Activated CD4-positive, alpha-beta T cell treated with anti-CD3 and anti-CD28 coated beads, Interleukin-2, amount 50 U/mL, for 24 hours (primary cell): ENCODE measurements at places on chromosomes 11 and 22.

DNA sequence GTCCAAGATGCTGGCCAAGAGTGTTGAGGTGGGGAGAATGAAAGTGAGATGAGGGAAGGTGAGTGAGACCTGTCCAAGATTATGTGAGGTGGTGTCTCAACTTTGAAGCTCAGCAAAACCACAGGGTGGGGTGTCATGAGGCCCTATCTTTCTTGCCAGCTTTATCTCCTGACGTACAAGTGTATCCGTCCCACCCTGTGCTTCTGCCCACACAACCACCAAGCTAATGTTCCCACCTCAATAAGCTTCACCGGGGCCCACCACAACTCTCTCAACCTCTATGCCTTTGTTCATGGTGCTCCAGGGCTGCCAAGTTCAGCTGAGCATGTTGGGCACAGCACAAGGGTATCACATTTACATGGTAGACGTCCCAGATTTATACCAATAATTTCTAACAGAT, 7.1 kb upstream of the TPST2 start:
- no peak for DNase-seq

DNA sequence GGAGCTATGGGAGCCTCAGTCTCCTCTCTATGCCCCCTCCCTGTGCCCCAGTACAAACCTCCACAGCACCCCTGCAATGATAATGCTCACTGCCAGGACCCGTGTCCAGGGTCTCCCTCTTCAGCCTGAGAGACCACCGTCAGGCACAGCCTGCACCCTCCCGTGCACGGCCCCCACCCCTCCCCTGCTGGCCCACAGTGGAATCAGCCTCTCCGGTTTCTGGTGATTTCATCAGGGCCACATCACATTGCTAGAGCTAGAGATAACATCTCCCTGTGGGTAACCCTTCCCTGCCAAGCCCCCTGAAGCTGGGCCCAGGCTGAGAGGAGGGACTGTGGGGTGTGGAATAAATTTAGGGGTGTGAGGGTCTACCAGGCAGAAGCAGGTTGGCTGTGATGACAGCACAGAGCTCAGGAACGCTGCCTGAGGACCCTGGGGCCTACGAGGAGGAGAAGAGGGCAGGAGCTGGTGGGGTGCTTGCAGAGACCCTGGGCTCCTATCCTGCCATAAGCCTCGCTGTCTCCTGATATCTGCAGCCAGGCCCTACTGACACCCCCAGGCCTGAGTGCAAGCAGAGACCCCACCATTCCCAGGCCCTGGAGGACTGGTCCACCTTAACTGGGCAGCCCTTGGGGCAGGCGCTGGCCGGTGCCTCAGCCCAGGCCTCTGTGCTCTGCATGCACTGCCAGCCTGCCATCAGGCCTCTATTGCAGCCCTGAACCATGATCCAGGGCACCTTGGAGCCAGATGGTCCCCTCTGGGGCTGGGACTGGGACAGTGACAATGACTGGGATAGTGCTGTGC, at the start of gene KLHDC7B:
Gene KLHDC7B (plus strand): TSS at position 378 of the 804 bp plus-strand sequence. CDS start 345 bp downstream, at position 723.
- no peak for DNase-seq

- no peak for DNase-seq
These were observed 51.6 kb upstream of the APOA1 start for GRCh38 chr11:116888884-116889549.

- no peak for DNase-seq
These were observed 79.5 kb upstream of the HMGXB4 start for GRCh38 chr22:35177811-35178210.

DNA sequence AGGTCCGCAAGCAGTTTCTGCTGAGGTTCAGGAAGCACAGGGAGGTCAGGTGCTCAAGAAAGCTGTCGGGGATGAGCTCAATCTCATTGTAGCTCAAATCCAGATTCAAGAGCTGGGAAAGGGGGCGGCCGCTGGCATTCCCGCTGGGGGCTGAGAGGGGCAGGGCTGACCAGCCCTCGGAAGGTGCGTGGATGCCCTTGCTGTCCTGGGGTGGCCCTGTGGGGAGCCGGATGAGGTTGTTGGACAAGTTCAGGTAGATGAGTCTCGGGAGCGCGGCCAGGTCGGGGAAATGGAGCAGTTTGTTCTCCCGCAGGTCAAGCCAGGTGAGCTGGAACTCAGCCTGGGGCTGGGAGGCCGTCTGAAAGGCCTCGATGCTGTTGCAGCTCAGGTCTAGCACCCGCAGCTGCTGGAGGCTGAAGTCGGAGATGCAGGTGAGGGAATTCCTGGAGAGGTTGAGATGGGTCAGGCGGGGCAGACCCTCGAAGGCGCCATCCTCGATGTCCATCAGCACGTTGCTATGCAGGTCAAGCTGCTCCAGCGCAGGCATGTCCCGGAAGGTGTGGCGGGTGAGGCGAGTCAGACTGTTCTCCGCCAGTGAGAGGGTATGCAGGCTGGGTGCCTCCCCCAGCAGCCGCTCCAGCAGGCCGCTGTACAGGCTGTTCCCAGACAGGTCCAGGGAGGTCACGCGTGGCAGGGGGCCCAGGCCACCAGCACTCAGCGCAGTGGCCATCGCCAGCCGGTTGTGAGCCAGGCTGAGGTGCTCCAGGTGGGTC, 9.8 kb downstream of the LRRC32 start:
- no peak for DNase-seq

DNA sequence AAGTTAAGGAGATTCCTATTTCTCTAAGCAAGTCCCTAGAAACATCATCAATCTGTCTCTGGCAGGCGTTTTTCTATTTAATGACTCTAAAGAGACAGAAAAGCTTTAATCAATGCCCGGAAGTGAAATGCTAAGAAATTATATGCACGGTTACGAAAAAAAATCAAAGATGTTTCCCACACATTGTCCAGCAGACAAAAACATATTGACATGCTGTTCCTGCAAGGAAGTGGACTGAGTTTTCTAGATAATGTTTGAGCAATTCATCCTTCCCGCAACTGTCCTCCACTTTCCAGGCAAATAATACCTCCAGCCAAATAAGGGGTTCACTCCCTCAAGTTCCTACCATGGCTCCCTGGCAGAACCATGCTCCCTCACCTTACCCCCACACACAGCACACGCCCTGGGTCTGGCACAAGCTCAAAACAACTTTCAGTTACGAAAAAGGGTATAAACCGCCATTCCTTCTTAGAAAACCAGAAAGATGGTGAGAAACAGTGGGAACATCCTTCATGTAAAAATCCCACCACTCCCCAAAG, 29.6 kb downstream of the GALNT18 start:
- DNase-seq = no peak

DNA sequence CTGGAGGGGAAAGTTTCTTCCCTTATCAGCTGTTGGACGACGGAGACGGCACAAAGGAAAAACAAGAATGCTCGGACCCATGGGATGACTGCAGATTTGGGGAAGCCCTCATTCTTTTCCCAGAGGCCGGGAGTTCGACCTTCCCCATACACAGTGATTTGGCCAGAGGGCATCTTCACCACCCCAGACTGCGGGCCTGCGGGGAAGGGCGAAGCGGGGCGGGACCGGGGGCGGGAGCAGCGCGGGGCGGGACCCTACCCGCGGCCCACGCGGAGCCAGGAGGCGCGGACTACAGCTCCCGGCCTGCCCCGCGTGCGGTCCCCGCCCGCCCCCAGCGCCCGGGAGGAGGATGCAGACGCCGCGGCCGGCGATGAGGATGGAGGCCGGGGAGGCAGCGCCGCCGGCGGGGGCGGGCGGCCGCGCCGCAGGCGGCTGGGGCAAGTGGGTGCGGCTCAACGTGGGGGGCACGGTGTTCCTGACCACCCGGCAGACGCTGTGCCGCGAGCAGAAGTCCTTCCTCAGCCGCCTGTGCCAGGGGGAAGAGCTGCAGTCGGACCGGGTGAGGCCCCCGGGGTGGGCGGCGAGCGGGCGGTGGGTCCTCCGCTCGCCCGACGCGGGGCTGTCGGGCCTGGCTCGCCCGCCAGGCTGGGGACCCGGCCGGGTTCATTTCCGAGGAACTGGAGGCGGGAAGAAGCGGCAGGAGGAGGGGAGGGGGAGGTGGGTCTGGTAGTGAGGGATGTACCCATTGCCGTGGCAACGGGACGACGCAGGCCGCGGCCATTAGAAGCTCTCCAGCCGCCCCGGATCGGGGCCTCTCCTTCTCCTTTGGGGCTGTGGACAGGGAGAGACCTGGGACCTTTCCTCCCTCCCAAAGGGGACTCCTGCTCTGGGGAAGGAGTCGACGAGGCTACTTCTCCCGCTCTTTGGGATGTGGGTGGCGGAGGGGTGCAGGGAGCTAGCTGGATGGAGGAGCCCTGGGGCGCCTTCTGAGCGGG, at the start of gene KCTD17:
Gene KCTD17 (plus strand): TSS at position 352 of the 995 bp plus-strand sequence. CDS start 19 bp downstream, at position 371.
- peak; percentile 63 for DNase-seq

DNA sequence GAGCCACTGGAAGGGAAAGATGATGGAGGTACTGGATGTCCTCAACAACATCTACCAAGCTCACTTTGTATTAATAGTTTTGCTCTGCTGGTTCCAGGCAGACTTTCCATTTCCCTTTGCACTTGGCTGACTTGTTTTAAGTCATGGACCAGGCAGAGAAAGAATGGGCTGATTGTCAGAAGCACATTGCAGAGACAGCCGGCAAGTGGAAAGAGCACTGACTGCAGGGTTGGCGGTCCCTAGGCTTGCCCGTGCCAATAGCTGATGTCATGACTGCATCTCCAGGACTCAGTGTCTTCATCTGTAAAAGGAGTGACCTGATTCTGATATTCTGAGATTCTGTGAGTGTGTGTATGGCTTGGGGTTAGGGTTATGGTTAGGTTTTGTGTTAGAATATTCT, 20.9 kb upstream of the NNMT start:
- no peak for DNase-seq

- no peak for DNase-seq
These were observed 324.4 kb downstream of the BRD1 start for GRCh38 chr22:49503321-49503720.

- no peak for DNase-seq
These were observed 30.8 kb downstream of the APOL3 start for GRCh38 chr22:36129486-36130388.

- DNase-seq = no peak
These were observed 420 bp upstream of the TRIM44 start for GRCh38 chr11:35662061-35662648.

- DNase-seq = no peak
These were observed 45.0 kb downstream of the ST3GAL4 start for GRCh38 chr11:126400479-126400878.

GRCh38 chr11:86355256-86355655, 19.4 kb upstream of the CCDC81 start:
- no peak for DNase-seq

DNA sequence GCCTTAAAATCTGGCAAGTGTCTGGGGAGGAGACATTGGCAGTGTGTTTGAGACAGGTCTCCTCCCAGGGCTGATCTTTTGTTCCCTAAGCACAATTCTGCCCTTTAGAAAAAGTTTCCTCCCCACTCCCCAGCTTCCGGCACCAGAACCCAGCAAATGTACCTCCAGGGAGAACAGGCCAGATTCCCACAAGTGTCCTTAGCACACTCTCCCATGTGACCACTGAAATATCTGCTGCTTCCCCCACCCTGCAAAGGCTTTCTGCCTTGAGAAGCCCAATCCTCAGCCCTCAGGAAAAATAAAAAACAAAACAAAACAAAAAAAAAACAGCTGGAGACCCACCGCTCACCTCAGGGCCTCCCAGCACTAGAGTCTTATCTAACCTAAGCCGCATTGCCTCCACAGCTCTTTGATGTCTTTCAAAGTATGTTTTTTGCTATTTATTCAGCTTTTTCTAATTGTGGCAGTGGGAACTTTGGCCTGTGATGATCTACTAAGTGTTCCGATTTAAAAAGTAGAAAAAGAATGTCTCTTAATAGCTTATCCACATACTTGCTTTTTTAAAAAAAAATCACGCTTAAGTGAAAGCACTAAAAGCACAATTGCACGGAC, 29.0 kb upstream of the FBLN1 start:
- no peak for DNase-seq

- no peak for DNase-seq
These were observed 52.1 kb downstream of the CNTF start for GRCh38 chr11:58674609-58675008.

- DNase-seq = no peak
These were observed 11.7 kb upstream of the MYH9 start for GRCh38 chr22:36399472-36399778.

- DNase-seq = no peak
These were observed 59.6 kb downstream of the ZNRF3 start for GRCh38 chr22:28942801-28943500.

GRCh38 chr11:113906038-113906437, 1.4 kb downstream of the HTR3B start:
- DNase-seq = no peak

DNA sequence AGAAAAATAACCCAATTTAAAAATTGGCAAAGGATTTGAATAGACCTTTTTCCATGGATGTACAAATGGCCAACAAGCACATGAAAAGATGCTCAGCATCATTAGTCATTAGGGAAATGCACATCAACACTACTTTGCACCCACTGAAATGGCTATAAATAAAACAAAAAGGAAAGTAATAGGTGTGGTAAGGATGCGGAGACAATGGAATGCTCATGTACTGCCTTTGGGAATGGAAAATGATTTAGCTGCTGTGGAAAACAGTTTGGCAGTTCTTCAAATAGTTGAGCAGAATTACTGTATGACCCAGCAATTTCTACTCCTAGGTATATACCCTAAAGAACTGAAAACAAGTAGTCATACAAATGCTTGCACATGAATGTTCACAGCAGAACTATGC, 37.4 kb downstream of the LARGE2 start:
- no peak for DNase-seq

GRCh38 chr11:31246451-31247165, 122.9 kb downstream of the DCDC1 start:
- DNase-seq = no peak

DNA sequence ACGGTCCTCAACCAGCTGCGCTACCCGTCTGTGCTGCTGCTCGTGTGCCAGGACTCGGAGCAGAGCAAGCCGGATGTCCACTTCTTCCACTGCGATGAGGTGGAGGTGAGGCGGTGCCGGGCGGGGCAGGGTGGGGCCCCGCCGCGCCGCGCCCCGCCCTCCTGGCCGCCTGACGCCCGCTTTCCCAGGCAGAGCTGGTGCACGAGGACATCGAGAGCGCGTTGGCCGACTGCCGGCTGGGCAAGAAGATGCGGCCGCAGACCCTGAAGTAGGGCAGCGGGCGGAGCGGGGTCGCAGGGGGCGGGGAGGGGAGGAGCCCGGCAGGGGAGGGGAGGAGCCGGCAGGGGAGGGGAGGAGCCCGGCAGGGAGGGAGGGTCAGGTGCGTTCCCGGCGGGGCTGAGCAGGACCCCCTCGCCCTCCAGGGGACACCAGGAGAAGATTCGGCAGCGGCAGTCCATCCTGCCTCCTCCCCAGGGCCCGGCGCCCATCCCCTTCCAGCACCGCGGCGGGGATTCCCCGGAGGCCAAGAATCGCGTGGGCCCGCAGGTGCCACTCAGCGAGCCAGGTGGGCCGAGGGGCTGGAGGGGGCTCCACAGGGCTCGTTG, 14.7 kb downstream of the EPS8L2 start:
- peak; percentile 36 for DNase-seq
